Stimulated activated CD4-positive, alpha-beta T cell treated with anti-CD3 and anti-CD28 coated beads, Interleukin-2, amount 100 ng/mL, for 24 hours (primary cell): ENCODE measurements at places on chromosomes 4 and X.
A peak's percentile ranks its signal among the peaks of the same experiment; 100 is the strongest.

DNA sequence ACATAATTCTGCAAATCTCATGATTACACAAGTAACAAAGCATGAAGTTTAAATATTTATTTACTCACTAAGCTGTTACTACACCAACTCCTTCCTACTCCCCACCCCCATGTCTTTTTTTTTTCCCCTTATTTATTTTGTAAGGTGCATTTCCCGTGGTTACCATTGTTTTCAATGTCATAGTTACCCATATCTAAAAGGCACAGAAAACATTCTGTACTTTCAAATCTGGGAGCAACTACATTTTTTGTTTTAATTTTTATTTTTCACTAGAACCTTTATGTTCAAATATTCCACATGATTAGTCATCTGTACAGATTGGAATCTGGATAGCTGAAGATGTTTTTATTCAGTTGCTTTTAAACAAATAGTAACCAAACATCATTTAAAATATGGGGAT is 62.8 kb downstream of the PPP3CA start:
- no peak for DNase-seq

- no peak for DNase-seq
Observed at GRCh38 chr4:70589785-70590184, 2.3 kb upstream of the AMBN start.

- DNase-seq, result no peak
Observed at GRCh38 chr4:109041463-109042360, 260.7 kb downstream of the COL25A1 start.

DNA sequence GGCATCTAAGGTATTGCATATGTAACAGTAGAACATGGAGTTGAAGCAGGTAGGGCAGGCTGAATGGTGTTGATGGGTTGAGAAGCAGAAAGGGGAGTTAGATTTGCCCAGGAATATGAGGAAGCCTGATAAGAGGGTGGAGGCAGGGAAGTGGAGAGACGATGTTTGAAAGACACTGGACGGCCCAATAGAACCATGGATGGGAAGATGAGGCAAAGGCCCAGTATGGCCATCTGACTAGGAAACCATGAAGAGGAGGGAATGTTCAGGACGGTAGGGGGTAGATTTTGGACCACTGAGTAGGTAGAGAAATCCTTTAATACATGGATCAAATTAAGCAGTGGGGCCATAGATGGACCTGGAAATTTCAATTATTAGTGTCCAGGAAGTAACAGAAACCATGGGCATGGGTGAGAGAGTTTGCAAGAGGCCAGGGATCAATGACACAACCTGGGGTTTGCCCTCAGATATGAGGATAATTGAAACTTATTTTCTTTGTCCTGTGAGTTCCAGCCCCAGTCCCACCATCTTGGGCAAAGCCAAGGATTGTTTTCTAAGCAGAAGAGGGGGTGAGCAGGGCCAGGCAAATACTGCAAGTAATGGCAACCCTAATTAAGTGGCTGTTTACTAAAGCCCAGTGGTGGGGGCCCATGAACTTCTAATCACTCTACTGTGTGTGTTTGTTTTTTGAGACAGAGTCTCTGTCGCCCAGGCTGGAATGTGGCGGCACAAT is 2.5 kb upstream of the USP11 start:
- no peak for DNase-seq

- no peak for DNase-seq
Observed at GRCh38 chr4:106594291-106594952, 225.8 kb upstream of the GIMD1 start.

DNA sequence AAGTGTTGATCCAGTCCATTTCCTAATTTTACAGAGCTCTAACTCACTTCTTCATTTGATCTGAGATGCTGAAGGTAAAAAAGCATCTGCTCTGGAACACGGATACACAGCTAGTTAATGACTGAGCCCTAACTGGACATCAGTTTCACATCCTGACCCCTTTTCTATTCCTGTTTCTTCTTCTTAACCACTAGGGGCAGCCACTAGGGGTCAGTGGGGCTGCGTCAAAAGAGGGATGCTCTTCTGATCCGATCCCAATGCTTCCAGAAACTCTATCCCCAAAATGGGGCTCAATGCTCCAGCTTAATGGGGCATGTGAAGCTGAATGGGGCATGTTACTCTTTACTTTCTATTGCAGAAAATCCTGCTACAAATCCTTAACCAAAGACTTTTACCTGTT is 33.4 kb upstream of the PHKA2 start:
- no peak for DNase-seq

DNA sequence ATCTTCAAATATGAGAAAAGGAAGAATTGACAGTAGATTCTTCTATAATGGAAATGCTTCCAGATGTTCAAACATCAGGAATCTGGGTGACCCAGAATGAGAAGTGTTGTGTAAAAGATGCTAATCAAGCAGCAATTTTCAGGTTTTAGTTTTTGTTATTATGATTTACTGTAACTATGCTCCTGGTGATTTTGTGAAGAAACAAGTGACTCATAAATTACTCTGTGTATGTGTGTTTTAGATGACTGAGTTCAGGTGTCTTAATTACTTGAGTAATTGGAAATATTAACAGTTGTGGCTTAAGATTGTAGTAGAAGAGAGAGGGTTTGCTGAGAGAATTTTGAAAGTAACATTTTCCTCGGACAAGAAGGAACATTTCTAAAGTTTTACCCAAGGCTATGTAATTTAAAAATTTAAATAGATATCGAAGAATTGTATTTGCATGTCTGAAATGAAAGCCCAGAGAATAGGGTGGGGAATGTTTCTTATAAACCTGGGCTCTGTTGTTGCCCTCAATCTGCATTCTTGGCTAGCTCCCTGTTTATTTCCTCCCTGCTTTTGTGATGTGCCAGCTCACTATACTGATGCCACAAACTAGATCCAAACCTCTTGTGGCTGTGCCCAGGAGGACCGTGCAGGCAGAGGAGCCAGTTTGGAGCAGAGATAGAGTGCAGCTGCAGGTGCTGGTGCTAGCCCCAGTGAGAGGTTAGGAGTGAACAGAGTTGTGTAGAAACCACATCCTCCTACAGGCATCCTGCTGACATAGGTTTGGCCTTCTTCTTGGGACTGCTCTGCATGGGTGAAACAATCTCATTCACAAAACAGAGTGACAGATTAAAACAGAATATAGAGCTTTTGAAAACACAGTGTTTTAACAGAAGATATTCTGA is 25.4 kb upstream of the TNIP3 start:
- peak; percentile 34 for DNase-seq

- no peak for DNase-seq
Observed at GRCh38 chr4:7514789-7515188, 80.1 kb upstream of the PSAPL1 start.

DNA sequence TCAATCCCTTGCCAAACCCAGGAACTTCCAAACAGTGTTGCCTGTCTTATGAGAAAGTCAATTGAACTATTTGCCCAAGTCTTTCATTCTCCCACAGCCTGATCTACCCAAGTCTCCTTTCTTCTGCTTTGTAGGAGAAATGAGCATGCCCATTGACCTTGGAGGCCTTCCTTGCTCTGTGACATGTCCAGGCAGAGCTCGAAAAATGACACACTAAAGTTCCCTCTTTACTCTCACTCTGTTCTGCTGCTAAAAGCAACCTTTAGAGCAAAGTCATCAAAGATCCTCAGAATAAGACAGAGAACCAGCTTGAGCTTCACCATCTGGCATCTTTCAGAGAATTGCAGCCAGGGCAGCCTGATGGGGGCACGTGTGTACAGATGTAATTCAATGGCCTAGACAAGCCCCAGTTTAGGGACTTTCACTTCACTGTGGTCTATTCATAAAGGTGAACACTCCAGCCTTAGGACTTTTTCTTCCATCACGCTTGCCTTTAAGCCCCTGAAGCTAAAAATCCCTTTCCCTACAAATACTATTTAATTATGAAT is 136.4 kb downstream of the AMELX start:
- no peak for DNase-seq

DNA sequence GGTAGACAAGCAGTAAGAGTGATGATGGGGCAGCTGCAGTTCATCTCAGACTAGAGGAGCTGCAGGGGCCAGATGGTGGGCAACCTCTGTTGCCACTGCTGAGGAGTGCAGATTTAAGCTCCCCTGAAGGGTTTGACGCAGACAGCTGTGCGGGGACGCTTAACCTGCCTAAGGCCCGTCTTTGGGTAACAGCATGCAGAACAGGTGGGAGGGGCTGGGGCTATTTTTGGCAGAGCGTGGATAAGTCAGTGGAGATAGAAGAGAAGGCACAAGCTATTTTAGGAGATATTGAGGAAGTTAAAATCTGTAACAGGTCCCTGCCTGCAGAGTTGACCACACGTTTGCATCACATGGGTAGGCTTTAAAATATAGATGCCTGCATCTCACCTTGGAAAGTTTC is 10.5 kb downstream of the CD99 start:
- DNase-seq, result no peak

GRCh38 chr4:95371476-95372224 is 177.1 kb downstream of the UNC5C start:
- DNase-seq, result no peak

DNA sequence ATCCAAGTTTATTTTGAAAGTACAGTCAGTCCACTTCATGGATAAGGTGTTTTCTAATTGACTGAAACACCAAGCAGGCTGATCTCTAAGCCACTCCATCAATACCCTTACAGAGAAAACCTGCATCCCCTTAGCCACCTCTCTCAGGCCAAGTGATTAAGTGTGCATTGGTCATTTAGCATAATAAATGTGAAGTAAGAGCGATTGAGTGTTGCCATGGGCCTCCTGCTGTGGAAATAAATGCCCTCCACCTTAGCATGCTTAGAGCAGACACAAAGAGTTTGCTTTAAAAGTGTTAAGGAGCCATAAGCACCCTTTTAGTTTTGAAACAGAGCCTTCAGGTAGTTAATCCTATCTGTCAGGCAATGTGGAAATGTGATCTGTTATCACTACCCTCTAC is 386.5 kb downstream of the GPAT3 start:
- DNase-seq, result no peak
